ENCODE measurements at places on chromosomes 2 and 18.

GRCh38 chr2:131067465-131068125, 25.7 kb downstream of the FAM168B start:
- no peak for DNase-seq

DNA sequence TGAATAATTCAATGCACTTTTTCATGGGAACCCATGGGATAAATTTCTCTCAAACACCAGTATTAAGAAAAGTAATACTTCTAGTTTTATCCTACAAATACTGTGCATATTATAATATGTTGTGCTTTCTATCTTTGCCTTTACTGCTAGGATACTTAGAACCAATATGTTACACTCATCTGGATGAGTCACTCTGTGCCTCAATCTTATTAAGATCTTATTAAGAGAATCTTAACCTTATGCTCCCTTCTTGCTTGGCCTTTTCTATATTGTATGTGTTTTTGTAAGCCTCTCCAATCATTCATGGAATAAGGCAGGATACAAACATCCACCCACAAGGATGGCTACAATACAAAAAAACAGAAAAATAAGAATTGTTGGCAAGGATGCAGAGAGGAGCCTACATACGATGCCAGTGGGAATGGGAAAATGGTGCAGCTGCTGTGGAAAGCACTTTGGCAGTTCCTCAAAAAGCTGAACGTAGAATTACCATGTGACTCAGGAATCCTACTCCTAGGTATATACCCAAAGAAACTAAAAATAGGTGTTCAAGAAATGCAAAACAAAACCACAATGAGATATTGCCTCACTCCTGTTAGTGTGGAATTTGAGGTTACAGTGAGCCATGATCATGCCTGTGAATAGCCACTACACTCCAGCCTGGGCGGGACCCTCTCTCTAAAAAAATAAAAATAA, 10.7 kb upstream of the TWSG1 start:
- no peak for DNase-seq

- peak; percentile 13 for DNase-seq
Measured at GRCh38 chr2:202831242-202832220, 40.0 kb downstream of the ICA1L start.

- DNase-seq = no peak
Measured at GRCh38 chr2:11011359-11011758, 99.6 kb downstream of the KCNF1 start.

- DNase-seq = no peak
Measured at GRCh38 chr2:142981756-142982155, 104.3 kb downstream of the KYNU start.

GRCh38 chr2:8486141-8486540, 195.7 kb upstream of the ID2 start:
- no peak for DNase-seq

- DNase-seq = no peak
Measured at GRCh38 chr2:74862020-74862964, 28.4 kb downstream of the HK2 start.

DNA sequence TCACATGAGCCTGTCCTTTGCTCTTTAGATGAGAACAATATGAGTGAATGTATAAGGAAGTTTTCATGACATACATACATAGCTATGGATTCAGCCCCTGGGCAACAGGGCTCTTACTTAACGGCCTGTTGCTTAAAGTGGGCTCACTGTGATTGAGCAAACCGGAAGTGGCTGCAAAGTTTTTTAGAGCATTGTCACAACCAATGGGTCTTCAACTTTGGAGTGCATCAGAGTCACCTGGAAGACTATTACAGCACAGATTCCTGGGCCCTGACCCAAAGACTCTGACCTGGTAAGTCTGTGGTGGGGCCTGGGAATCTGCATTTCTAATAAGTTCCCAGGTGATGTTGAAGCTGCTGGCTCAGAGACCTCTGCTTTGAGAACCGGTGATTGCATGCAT, 106.3 kb upstream of the SEC11C start:
- DNase-seq = no peak
